Stimulated activated CD4-positive, alpha-beta T cell treated with anti-CD3 and anti-CD28 coated beads, Interleukin-1b, Interleukin-23, amount 100 ng/mL, for 48 hours (primary cell): ENCODE measurements at places on chromosomes 6 and 20.

DNA sequence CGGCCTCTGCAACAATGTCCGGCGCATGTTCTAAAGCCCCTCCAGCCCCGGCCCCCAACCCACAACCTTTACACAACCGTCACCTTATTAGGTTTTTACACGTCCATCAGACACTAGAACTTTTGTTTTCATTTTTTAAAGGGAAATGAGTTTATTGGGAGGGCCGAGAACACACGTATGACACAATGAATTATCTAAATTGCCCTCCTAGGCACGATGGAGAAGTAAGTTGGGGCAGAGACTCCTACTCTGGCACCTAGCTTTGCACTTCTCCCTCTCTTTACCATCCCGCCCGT, 1.2 kb upstream of the DLL1 start:
- no peak for DNase-seq

GRCh38 chr6:39200498-39201020, 28.7 kb downstream of the KCNK5 start:
- no peak for DNase-seq

DNA sequence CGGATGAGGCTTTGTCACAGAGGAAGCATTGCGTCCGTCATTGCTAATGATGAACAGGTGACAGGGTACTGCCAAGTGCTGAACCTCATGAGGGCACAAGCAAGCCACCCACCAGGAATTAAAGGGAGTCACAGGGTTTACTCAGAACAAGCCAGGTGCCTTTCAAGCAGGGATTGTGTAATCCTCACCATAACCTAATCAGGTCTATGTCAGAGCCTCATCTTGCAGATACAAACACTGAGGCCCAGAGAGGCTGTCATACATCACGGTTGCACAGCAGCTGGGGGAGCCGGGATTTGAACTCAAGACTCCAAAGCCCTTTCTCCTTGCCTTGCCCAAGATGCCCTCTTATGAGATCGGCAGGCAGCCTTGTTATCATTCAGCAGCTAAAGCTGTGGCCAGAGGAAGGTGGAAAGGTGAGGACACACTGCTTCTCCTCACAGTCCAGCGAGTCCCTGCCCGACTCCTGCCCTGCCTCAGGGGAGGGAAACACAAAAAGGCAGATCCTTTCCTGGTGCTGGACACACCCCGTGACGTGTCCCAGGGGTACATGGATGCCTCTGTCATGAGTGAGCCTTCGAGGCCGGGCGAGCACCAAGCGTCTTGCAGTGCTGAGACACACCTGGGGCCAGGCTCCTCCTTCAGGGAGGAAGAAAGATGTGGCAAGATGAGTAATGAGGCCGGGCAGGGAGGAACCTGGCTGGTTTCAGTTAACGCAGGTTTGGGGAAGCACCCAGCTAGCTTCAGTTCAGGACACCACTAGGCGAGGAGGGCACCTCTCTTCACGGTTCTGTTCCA, 214.9 kb downstream of the LY86 start:
- DNase-seq: peak; percentile 41

- peak; percentile 9 for DNase-seq
Observed at GRCh38 chr6:135013211-135013610, 41.4 kb downstream of the HBS1L start.

GRCh38 chr6:6384520-6384919, 64.1 kb upstream of the F13A1 start:
- no peak for DNase-seq

DNA sequence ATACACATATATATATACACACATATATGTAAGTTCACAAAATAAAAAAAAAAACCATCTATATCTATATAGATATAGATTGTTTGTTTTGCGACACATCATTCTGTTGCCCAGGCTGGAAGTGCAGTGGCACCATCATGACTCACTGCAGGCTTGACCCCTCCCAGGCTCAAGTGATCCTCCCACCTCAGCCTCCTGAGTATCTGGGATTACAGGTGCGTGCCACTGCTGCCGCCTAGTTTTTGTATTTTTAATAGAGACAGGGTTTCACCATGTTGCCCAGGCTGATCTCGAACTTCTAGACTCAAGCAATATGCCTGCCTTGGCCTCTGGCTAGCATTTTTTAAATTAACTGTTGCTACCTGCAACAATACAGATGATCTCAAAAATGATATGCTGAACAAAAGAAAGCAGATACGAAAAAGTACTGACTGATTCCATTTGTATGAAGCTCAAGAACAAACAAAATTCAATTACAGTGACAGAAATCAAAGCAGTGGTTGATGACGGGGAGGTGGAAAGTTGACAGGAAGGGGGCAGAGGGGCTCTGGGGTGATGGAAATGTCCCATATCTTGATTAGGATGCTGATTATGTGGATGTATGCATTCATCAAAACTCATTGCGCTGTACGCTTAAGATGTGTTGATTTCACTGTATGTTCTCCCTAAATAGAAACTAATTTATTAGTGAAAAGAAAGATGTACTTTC, 49.6 kb downstream of the ATXN1 start:
- DNase-seq: no peak
